Thymus (tissue), 14 donors: ENCODE measurements at places on chromosomes 1 and 21.

DNA sequence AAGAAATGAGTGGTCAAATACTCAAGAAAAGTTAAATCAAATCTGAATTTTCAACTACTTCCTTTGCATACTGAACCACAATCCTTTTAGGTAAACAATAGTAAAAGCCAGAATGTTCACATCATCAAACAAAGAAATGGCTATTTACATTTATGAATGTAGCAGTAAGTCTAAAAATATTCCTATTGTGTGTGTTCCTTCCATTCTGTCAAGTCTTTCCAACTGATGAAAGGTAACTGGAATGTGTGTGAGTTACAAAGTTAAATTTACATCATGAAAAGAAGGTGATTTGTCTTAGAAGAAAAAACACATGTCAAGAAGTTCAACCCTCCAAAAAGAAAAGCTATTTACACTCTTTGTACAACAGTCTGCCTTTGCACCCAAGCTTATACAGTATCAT lies 203.1 kb downstream of the SIPA1L2 start:
- DNase-seq = no peak

- no peak for DNase-seq
These were observed 29.1 kb upstream of the IVNS1ABP start for GRCh38 chr1:185345913-185346720.

GRCh38 chr1:183287191-183287675 lies 101.2 kb downstream of the LAMC2 start:
- no peak for DNase-seq

- DNase-seq = no peak
These were observed 217.5 kb downstream of the LRRIQ3 start for GRCh38 chr1:73980324-73981040.

DNA sequence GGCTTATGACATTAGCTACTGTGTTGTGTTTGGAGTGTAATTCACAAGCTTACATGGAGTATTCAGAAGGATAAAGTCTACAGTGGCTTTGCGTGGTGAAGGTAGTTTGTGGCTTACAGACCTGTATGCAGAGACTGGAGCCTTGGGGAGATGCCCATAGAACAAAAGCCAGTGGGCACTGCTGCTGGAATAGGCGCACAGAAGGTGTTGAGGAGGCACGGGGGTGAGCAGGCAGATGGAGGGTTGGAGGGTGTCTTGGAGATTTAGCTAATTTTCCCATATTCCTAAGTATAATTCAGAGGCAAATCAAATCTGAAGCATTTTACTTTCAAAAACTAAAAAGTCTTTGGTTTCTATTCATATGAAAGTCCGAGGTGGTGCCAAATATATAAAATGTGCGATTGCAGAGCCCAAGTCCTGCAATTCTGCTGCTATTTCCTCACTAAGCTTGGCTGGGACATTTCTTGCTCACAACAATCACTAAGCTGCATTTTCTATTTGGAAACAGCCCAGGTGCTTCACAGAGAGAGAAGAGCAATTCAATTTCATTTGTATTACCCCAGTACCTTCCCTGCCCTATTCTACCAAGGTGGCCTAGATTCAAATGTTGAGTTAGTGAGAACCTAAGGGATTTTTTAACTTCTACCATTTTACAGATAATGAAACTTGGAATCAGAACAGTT lies 48.5 kb downstream of the FH start:
- no peak for DNase-seq

- DNase-seq = no peak
These were observed 5.3 kb upstream of the ADAMTS5 start for GRCh38 chr21:26972192-26972591.

DNA sequence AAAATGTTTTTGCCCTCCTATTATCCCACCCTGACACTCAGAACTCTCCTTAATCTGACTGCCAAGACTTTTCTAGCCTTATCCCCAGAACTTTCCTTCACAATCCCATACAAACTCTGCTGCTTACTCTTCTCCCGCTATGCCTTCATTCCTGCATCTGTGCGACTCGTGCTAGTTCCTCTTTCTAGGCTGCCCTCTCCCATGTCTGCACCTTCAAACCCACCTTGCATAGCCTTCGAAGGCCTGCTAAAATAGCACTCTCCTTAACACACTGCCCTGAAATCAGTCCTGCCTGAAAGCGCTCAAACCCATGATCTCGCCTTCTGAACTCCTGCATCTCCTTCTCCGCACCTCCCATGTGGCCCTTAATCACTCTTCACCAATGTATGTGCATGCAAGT lies 2.5 kb upstream of the NCF2 start:
- no peak for DNase-seq

DNA sequence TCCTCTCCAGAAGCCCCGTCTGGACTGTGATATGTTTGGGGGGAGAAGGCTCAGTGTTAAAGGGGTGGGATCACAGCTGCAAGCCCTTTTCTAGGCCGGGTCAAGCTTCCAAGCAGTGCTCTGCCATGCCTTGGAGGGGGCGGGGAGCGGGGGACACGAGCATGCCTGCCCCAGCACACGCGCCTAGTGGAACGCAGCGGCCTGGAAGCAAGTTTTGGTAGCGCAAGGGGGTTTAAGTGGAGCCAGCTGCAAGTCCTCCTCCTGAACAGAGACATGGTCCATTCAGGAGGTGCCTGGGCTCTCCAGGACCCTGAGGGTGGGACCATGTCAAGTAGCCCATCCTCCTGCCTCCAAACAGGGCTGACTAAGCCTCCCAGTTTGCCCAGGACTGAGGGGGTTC lies 112.2 kb downstream of the CASZ1 start:
- no peak for DNase-seq

GRCh38 chr1:240652549-240652948 lies 40.6 kb upstream of the GREM2 start:
- no peak for DNase-seq

DNA sequence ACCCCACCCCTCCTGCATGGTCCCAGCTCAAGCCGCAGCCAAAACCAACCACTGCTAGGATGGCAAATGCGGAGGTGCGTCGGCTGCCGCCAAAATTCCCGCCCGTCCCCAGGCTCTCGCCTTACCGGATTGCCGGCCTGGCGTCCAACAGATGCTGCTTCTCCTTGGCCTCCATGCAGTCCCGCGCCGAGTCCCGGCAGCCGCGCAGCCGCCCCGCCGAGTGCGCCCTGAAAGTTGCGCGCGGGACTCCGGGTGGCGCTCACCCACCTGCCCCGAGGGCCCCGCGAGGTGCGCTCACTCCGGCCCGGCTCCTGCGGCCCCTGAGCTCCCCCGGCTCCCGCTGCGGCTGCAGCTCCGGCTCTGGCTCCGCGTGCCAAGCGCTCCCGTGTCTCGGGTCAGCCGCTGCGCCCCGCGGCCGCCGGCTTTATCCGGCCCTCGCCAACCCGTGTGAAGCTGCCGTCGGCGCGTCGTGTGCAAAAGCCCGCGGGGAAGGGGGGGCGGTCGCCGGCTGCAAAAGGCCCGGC lies at the start of gene SLC30A2:
TSS of gene SLC30A2 (minus strand) at position 397 of the 524 bp plus-strand sequence. CDS start at position 175, 222 bp downstream.
- no peak for DNase-seq

GRCh38 chr21:45982092-45982757 lies 655 bp downstream of the COL6A1 start:
- DNase-seq = no peak

DNA sequence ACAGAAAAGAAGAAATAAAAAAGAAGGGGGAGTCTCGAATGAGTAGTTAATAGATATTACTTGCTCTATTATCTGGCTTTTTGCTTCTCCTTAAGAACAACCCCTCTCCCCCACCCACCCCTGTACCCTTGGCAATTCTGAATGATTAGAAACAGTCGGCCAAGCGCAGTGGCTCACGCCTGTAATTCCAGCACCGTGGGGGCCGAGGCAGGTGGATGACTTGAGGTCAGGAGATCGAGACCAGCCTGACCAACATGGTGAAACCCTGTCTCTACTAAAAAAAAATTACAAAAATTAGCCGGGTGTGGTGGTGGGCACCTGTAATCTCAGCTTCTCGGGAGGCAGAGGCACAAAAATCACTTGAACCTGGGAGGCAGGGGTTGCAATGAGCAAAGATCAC lies 42.7 kb downstream of the GATAD2B start:
- no peak for DNase-seq

- no peak for DNase-seq
These were observed 2.2 kb upstream of the ADORA3 start for GRCh38 chr1:111505641-111506119.

- no peak for DNase-seq
These were observed 34.0 kb downstream of the ST6GALNAC5 start for GRCh38 chr1:76901158-76901767.

GRCh38 chr1:155759966-155760630 lies 71.2 kb downstream of the DAP3 start:
- no peak for DNase-seq

GRCh38 chr1:208433086-208433485 lies 188.9 kb upstream of the PLXNA2 start:
- DNase-seq = no peak
